ENCODE measurements at places on chromosomes 3 and 15. TPM values are rescaled to one million over a fixed set of nuclear protein-coding genes. Genes with fewer than 3 reads are reported as not detected.

The HRH1 gene
- total RNA-seq: 1.2 TPM

The CD276 gene
- 36.0 TPM for total RNA-seq

The SLC12A1 gene
- total RNA-seq: not detected

The LAMB2 gene
- 807 TPM for total RNA-seq

The LCMT2 gene
- total RNA-seq: 6.2 TPM

The RARB gene
- 11.3 TPM for total RNA-seq

Data from heart left ventricle (tissue), 16 donors.